ENCODE measurements at places on chromosomes 3 and 15.

GRCh38 chr15:52158084-52158765, 33.0 kb downstream of the GNB5 start:
- no peak for DNase-seq

- DNase-seq = no peak
These were observed 202.6 kb downstream of the MEX3B start for GRCh38 chr15:81843226-81843625.

DNA sequence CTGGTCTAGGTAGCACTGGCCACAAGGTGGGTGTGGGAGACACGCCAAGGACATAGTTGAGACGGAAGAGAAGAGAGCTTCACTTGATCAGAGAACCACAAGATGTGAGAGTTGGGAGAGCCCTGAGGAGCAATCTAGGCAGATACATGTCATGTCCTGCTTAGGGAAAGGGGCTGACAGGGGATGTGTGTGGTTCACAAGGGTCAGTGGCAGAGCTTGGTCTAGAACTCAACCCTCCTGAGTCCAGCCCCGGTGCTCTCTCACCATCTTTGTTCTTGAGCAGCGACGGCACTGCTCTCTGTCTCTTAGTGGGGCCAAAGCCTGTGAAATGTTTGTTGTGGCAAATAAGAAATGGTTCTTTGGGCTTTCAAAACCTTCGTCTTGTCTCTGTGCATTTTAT, 243.5 kb upstream of the ROPN1 start:
- no peak for DNase-seq

- DNase-seq = no peak
These were observed 26.4 kb downstream of the TOMM70 start for GRCh38 chr3:100374521-100374920.

- no peak for DNase-seq
These were observed 78.5 kb upstream of the RNU6-1 start for GRCh38 chr15:67918205-67918861.
